K562 (cell line): ENCODE measurements at places on chromosomes 12 and 14. TPM values are rescaled to one million over a fixed set of nuclear protein-coding genes. Genes with fewer than 3 reads are reported as not detected.

- DNase-seq = no peak
These were observed 29.4 kb downstream of the SYNE3 start for GRCh38 chr14:95486875-95487668.

- no peak for DNase-seq
These were observed 1126.7 kb downstream of the AACS start for GRCh38 chr12:126191949-126192348.

DNA sequence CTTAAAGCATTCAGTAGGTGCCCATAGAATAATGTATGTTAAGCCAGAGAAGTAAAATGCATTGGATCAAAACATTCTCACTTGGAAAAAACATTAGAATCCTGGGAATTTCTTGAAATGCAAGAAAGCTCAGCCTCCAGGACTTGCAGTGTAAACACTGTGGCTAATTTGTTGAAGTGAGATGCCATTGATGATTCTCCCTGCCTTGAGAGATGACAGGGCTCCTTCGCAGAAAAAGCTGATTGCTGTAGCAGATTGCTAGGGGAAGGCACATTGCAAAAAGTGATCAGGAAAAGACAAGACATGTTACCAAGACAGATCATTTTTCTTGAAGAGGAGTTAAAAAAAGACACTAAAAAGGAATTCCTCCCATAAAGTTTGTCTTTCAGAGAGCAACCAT is 204.2 kb upstream of the HMGA2 start:
- no peak for DNase-seq

DNA sequence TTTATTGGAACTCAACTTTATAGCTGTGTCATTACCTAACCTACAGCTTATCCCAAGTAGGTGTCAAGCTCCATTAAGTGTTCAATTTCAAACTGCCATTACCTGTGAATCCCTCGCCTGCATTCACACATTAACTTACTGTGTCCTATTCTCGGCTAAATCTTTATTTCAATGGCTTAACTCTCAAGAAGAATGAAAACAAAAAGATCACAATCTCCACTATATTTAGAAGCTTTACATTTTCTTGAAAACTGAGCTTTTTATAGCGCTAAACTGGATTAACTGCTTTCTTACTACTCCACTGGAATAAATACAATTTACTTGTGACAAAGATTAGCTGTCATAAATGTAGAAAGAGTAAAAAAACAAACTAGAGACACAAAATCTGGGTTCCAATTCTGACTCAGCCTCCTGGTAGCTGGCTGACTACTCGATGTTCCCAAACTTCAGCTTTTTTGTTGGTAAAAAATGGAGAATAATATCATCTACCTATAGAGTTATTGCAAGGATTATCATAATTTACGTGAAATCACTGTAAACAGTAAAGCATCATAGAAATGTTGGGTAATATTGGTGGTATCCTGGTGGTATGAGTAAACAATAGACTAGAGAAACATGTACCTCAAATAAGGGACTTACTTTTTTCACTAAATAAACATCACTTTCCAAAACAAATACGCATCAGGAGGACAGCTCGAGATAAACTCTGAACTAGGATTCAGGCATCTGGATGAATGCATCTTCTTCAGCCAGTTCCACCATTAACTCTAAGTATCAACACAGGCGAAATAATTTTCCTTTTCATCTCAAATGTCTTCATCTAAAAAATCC is 1.7 kb downstream of the RALGAPA1 start:
- no peak for DNase-seq

DNA sequence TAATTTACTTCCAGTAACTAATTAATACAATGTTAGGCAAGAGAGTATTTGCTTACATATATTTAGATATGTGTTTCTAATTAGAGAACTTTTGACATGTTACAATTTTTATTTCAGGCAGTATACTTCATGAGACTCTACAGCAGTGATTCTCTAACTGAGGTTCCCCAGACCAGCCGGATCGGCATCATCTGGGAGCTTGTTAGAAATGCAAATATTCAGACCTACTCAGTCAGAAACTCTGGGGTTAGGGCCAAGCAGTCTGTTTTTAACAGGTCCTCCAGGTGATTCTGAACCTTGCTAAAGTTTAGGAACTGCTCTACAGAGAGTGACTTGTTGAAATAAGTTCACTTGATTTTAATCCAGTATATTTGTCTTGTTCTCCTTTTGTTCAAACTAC is 46.5 kb downstream of the ARID2 start:
- DNase-seq = no peak

DNA sequence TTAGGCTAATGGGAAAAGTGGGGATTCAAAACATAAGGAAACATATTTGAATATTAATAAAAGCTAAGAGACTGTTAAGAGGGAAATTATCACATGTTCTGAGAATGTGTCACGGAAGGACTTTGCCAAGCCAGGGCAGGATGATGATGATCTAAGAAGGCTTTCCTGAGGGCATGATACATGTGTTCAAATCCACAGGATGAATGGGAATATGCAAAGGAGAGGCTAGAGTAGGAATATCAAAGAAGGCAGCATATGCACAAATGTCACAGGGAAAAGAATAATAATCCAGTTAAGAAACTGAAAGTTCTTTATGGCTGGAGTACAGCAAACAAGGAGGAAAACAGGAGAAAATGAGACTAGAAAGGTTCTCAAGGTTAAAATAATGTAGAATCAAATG is 107.0 kb downstream of the PTPRO start:
- no peak for DNase-seq

Gene TAS2R50
- 0.18 and 0.49 TPM in 2 replicates for total RNA-seq

Gene ANKS1B
- not detected in 2 replicates for total RNA-seq
